ELR (cell line): ENCODE measurements at places on chromosomes 5 and 9.
A peak's percentile ranks its signal among the peaks of the same experiment; 100 is the strongest.

GRCh38 chr5:144433893-144434292, 263.2 kb downstream of the KCTD16 start:
- no peak for DNase-seq

DNA sequence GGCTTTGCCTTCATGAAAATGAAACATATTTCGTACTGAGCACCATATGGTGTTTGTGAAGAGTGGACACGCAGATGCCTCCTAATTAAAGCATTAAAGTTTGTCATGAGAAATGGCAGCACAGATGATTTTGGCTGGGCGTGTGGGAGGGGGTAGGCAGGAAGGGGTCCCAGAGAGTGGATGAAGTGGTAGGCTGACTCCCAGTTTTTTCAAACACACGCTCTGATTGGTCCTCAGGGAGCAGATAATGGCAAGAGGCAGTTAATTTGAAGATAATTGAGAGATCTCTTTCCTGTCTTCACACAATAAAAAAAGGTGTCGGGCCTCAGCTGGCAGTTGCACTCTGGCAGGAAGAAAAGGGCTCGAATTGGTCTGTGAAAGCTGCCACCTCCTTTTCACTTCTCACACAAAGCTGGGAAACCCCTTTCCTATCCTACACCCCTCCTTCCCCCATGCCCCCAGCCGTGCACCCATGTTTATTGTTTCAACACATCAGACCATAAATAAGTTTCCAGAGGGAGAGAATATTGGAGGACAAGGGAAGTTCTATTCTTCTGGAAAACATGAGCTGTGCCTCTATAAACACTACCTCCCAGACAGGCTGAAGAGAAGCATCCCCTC, 429.6 kb downstream of the ARHGEF28 start:
- DNase-seq: no peak

GRCh38 chr9:114787781-114788498, 17.9 kb downstream of the TNFSF15 start:
- no peak for DNase-seq

DNA sequence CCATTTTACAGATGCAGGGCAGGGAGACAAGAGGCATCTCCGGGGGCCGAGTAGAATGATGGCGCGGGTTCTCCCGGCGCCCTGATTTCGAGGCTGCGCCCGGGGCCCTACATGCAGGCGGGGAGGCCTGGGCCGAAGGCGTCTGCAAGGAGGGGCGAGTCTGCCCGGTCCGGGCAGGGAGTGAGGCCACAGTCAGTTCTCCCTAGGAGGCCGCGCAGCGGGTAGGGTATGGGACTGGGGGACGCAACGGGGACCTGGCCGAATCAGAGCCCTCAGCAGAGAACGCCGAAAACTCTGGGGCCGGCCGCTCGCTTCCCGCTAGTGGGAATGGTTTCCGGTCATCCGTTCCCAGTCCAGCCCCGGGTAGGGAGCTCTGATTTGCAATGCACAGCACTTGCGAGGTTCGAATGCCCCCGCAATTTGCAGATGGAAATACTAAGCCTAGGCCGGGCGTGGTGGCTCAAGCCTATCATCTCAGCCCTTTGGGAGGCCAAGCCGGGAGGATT, 6.4 kb downstream of the TLX3 start:
- DNase-seq: no peak

- no peak for DNase-seq
Measured at GRCh38 chr9:26650325-26650724, 242.3 kb downstream of the CAAP1 start.

DNA sequence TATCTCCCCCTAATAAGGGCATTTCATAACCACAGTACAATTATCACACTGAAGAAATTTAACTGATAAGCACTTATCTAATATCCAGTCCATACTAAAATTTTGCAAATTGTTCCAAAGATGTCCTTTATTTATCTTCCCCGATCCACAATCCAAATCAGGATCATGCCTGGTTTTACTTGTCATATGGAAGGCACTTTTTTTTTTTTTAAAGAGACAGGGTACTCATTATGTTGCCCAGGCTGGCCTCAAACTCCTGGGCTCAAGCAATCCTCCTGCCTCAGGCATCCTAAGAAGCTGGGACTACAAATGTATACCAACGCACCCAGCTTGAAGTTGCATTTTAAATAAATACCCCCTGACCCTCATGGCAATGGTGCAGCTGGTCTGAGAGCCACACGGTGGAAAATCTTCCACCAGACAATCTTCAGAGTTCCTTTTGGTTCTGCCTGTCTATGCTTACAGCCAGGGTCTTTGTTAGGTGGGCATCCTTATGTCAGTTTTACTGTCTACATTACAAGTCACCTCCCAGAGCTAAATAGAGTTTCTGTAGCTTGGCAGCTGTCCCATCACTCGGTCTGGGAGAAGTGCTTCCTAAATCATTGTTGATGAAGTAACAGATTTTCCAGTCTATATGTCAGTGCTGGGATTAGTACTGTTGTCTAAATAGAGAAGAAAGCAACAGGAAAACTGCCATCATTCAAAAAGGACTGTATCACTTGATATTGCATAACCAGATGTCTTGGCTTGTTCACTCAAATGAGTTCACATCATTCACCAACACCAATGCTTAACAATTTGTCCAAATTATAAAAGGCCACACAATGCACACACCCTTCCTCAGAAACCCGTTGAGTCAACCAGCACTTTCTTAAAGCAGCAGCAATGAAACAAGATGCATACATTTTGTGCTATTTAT, 26.4 kb downstream of the PTPN3 start:
- no peak for DNase-seq

- peak; percentile 72 for DNase-seq
Measured at GRCh38 chr9:109256336-109256735, 64.5 kb downstream of the EPB41L4B start.

DNA sequence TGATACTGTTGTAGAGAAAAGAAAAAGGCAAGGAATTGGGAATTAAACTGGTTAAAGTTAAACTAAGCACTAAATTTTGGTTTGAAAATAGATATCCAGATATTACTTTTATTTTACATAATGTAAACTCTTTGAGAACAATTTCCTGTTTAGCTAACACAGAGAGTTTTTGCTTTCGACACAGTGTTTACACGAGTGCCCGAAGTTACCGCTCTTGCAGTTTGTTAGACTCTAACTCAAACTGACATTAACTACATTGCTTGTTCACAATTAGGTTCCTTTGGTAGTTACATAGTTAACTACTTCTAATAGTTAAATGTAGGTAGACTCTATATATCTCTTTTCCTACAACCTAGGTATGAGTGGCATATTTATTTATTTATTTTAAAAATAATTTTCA, 117.1 kb upstream of the CHD1 start:
- no peak for DNase-seq

DNA sequence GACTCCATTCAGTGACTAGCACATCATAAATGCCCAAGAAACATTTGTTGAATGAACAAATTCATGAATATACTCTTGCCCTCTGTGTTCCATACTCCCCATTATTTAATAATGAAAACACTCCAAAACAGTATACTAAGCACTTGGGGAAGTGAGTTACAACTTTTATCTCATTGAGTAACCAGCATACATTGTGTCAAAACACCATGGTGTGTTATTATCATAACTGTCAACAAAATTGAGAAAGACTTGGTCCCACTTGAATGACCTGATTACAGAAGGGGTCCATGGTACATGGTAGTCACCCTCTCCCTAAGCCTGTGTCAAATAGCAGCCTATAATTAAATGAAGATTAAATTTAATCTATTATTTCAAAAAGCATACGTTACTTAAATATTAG, 16.2 kb downstream of the ANKH start:
- no peak for DNase-seq

- peak; percentile 69 for DNase-seq
Measured at GRCh38 chr5:149024477-149024876, 38.4 kb downstream of the SH3TC2 start.

DNA sequence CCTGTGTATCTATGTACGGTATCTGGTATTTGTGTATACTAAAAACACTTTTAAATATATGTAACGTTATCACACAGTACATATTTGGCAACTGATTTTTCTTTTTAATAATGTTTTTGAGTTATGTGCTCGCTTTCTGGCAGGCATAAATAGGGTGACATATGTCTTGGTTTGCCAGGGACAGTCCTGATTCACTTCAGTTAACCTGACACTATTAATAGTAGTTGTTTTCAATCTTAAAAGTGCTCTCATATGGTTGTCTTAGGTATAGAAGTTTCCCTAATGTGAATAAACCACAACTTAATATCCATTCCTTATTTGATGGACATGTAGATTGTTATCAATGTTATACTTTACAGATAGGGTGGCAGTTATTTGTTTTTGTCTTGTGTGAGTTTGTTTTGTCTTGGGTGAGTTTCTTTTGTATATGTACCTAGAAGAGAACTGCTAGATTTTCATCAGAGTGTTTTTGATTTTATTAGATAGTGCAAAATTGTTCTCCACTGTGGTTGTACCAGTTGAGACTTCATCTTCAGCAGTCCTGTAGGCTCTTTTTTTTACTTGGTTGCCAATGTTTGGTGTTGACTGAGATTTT, 7.9 kb downstream of the G3BP1 start:
- no peak for DNase-seq

- DNase-seq: no peak
Measured at GRCh38 chr5:180990086-180990881, 1.6 kb downstream of the BTNL3 start.

GRCh38 chr5:148104226-148104625, 40.4 kb downstream of the SPINK5 start:
- no peak for DNase-seq

DNA sequence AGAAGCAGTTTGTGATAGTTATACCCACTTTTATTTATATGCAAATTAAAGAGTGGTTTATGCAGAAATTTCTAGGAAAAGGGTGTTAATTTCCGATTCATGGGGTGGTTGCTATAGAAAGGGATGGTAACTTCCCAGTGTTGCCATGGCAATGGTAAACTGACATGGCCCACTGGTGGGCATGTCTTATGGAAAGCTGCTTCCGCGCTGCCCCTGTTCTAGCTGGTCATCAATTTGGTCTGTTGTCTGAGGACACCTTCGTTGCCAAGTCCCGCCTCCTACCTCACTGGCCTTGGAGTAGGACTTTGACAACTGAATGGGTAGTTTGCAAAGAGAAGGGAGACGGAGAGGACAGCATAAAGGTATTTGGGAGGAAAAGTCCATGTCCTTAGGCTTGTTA, 74.0 kb upstream of the SMIM23 start:
- no peak for DNase-seq

DNA sequence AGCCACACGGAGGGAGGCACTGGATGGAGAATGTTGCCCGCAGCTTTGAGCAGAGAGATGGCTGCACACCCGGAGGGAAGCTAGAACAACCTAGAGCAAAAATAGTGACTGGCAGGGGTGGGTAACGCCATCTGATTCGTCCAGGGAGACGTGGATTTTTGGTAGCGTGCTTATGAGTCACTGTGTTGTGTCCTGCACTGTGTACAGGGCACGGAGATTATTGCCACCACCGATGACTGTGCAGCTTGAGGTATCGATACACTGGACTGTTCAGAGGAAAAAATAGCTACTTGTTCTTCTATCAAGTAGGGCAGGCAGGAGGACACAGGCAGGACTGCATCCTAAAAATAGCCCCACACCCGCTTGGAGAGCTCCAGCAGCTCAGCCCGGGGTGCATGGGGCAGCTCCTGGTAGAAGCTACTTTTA, 6.0 kb downstream of the UBE2QL1 start:
- no peak for DNase-seq

DNA sequence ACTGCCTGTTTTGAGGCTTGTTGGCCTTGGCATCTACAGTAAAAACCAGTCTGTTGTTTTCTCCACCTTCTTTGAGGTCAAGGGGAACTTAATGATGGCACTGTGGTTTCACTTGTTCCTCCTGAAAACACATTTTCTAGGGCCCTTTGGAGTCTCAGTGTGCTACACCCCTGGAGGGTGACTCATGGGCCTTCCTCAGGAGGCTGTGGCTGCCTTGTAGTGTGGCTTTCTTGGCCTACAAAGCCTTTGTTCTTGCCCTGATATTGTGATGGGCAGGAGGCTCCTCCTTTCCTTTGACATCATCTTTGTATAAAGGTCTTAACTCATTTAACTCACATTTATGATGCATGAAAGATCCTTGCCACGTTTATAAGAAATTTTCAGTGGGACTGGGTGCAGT, 56.3 kb upstream of the GPBP1 start:
- no peak for DNase-seq

DNA sequence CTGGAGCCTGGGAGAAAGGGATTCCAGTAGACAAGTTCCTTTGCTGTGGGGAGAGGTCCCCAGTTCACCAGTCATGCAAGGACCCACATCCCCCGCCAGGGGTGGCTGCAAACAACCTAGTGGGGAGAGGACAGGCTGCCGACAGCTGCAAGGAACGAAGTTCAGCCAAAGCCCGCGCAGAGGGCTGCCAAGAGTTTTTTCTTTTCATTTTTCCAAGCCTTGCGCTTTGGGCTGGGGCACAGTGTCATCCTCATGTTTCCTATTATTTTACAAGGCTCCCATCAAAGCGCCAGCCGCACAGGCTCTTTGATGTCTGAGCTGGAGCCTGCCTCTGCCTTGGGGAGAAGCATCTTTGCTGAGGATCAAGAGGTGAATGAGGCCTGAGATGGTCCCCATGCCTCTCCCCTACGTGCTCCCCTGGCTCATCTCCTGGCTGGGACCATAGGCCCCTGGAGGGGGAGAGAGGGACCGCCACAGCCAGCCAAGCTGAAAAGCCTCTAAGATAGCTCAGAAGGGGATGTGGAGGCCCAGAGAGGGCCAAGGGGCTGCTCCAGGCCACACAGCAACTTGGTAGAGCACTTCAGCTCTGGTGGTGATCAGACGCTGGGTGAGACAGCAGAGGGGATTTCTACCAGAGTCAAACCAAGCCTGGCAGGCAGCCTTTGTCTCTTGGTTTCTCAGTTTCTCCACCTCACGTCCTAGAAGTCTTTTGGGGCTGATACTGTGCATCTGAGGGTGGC, 50.4 kb upstream of the SYNPO start:
- peak; percentile 49 for DNase-seq

GRCh38 chr9:10613419-10613818, 617 bp upstream of the PTPRD start:
- no peak for DNase-seq

DNA sequence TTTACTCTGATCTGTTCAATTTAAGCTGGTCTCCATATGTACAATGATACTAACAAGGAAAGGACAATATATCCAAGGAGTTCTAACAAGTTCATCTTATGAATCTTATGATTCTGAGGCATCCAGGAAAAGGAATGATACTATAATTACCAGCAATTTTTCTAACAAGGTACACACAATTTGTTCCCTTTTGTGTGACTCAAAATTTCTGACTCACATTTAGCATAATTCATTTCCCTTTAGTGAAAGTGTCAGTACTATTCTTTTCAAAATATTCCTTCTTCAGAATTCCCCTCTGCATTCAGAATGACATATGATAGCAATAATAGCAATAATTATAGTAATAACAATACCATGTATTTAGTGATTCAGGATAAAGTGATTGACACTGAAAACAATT, 594.8 kb downstream of the DMRTA1 start:
- no peak for DNase-seq

DNA sequence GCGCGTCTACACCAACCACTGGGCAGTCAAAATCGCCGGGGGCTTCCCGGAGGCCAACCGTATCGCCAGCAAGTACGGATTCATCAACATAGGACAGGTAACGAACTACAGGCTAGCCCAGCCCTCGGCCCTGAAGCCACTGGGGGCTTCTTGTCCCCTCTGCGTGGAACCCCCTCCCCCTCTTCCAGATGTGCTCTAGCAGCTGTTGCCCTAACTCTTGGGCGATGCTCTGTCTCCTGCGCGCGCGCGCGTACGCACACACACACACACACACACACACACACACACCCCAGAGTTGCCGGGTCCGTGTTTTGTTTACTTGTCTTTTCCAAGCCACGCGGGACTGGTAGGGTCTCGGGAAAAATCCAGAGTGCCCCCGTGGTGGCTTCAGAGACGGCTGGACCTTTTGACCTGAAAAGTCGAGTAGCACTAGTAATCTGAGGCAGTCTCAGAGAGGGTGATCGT, 836 bp downstream of the PCSK5 start:
- no peak for DNase-seq
